ENCODE measurements at places on chromosomes 5 and 9.

GRCh38 chr5:148729182-148729581, 74.9 kb upstream of the HTR4 start:
- DNase-seq, result no peak

DNA sequence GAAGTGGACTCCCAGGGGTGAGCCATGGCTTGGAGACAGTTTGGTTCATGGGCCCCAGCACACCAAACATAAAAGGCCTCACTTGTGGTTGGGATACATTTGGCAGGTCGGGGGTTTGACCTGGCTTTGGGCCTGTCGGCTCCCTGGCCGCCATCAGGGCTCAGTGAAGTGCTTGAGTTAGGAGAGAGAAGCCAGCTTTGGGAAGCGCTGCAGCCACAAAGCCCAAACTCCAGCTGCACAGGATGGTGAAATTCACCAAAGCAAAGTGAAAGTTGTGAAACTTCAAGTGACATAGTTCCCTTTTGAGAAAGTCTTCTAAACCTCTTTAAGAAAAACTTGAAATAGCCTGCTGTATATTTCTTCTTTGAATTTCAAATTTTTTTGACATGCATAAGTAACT, 27.5 kb downstream of the SLC46A2 start:
- DNase-seq, result no peak

DNA sequence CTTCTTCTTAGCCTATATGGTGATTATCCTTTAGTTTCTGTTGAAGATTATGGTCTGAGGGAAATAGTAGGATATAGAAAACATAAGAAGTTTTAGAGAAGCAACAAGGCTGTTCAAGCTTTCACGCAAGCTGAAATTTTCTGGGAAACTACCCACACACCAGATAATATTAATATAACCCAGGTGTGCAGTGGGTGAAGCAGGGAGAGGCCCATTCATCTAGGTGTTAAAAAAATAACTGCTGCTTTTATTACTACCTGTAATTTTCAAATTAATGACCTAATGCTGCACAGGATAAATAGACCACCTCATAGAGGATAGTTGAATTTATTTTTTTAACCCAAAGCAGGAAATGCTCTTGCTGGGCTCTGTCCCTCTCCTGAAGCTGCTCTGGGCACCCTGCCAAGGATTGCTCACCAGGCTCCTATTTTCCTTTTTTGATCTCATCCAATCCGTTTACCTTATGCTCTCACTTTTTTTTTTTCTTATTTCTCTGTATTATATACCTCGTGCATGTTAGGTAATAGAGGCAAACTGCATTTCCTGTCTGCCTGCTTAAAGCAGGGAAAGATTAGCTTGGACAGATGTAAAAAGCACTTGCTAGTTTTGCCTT, 124.3 kb upstream of the SLC12A2 start:
- no peak for DNase-seq

- DNase-seq, result no peak
Observed at GRCh38 chr9:133665096-133665495, 28.9 kb downstream of the DBH start.

DNA sequence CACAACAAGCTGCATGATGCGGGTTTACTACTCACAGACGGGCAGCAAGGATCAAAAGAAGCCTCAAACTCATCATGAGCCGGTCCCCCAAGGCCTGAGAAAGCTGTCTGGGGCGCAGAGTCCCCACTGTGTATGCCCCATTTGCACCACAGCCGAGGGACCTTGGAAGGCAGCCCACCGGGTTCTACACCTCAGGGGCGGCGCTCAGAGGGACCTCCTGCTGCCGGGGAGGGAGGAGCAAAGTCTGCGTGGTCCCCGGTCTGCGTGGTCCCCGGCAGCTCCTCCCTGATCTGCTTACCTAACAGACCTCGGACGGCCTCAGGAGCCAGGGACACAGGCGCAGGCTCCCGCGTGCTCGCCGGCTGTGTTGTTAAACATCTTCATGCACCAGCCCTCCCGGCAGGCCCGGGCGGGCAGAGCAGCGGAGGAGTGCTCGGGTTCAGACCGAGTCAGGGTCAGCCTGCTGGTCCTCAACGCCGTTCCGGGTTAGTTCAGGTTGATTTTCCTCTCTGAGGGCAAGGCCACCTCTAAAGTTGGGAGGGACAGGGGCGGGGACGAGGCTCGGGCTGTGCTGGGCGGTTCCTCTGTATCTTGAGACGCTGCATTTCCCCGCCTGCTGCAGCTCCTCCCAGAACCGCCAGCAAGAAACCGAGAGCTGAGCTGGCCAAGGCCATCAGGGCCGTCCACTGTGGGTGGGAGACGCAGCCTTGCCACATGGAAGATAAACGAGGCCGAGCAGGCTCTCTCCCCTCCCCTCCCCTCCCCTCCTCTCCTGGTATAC, 74.6 kb downstream of the MRPL36 start:
- DNase-seq, result no peak

GRCh38 chr5:151171529-151171928, 13.9 kb upstream of the ANXA6 start:
- no peak for DNase-seq

Measured in stimulated activated CD4-positive, alpha-beta T cell treated with anti-CD3 and anti-CD28 coated beads, TNF-alpha, amount 100 ng/mL, for 4 hours (primary cell).